ENCODE measurements at places on chromosomes 2 and 18.

- DNase-seq, result no peak
Observed at GRCh38 chr18:6327485-6327884, 87.2 kb downstream of the L3MBTL4 start.

- DNase-seq, result no peak
Observed at GRCh38 chr2:216328347-216328746, 43.9 kb downstream of the MARCHF4 start.

DNA sequence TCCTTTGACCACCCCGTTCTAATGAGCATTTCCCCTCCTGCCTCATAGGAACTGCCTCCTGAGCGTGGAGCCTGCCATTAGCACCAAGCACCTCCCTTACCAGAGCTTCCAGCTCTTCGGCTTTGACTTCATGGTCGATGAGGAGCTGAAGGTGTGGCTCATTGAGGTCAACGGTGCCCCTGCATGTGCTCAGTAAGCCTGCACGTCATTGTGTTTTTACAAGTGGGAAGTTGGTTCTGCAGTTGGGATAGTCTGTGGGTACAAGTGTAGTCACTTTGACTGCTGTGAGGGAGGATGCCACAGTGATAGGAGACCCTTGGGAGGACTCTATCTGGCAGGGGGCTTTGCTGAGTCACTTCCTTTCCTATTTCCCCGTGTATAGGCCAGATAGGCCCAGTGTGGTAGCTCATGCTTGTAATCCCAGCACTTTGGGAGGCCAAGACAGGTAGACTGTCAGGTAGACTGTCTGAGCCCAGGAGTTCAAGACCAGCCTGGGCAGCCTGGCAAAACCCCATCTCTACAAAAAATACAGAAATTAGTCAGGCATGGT is 22.0 kb upstream of the POLR1B start:
- no peak for DNase-seq

GRCh38 chr2:156481312-156481711 is 45.1 kb downstream of the GPD2 start:
- DNase-seq, result no peak

DNA sequence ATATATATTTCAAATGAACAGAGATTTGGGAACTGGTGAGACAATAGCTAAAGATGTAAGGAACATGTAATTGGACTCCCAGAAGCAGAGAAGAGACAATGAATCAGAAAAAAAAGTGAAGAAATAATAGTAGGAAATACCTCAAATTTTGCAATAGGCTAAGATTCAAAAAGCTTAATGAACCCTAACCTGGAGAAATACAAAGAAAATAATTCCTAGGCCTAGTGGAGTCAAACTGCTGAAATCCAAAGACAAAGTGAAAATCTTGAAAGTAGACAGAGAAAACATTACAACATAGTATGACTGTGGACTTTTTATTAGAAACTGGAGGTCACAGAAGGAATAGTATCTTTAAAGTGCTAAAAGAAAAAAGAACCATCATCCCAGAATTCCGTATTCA is 76.7 kb downstream of the LAMA3 start:
- no peak for DNase-seq

GRCh38 chr2:905833-906140 is 44.9 kb upstream of the SNTG2 start:
- DNase-seq, result no peak

GRCh38 chr2:205722283-205722918 is 40.1 kb downstream of the NRP2 start:
- no peak for DNase-seq

DNA sequence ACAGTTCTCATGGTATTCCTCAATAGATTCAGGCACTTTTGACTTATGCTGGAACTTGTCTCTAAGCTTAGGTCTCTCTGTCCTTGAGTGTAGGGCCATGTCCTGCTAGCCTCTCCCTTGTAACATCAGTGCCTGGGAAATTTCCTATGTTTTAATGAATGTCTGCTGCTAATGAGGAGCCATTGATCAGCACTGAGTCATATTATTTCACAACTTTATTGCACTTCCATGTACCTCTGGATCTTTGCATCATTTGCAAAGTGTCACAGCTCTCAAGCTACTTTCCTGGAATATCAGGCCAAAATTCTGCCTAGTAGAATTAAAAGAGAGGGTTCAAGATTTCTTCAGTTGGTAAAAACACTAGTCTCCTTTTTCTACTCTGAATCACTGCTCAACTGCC is 102.5 kb downstream of the GAREM1 start:
- no peak for DNase-seq

- DNase-seq, result no peak
Observed at GRCh38 chr2:160224060-160224459, 24.0 kb upstream of the ITGB6 start.

- no peak for DNase-seq
Observed at GRCh38 chr2:231612109-231612455, 19.4 kb downstream of the TEX44 start.

DNA sequence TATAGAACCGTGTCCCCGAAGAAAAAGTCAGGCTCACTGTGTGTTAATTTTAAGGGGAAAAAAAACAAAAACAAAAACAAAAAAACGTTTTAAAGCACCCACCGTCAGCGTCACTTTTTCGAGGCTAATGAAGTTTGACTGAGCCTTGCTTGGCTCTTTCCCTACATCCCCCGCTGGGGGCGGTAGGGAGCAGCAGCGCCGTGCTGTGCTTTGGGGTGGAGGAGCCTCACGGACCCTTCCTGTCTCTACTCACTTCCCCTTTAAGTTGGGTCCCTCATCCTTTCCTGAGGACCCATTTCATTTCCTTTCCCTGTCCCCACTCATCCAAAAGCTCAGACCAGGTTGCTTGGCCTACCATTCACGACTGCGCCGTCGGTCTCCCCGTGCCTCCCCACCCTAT is 82.8 kb upstream of the RPL31 start:
- no peak for DNase-seq

DNA sequence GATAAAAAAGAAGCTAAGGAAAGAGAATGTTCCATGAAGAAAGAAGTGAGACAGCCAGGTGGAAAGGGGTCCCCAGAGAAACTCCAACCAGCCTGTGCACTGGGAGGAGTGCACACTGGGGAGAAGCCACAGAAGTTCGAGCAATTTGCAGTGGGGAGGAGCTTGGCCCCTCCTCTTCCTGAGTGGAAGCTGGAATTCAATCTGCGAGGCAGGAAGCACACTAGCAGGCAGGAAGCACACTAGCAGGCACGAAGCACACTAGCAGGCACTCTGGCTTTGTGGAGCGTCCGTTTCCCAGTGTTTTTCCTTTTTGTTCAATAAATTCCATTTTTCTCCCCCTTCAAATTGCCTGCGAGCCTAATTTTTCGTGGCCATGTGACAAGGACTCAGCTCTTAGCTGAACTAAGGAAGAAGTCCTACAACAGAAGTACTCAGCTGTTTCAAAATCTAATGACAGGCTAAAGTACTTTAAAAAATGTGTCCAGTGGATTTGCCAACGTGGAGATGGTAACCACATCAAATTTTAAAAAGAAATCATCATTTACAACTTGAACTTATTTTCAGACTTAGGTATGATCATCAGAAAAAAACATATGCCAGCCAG is 21.4 kb upstream of the SPIRE1 start:
- DNase-seq, result no peak

Data from stimulated activated CD8-positive, alpha-beta memory T cell treated with anti-CD3 and anti-CD28 coated beads, Interleukin-7, amount 100 ng/mL, for 48 hours (primary cell).